ENCODE measurements at places on chromosomes 3 and 15. TPM values are rescaled to one million over a fixed set of nuclear protein-coding genes. Genes with fewer than 3 reads are reported as not detected.

SLC9C1 gene
- total RNA-seq, result 0.43 TPM

DUOXA2 gene
- not detected for total RNA-seq

MB21D2 gene
- 5.1 TPM for total RNA-seq

PPP1R14D gene
- not detected for total RNA-seq

PP2D1 gene
- total RNA-seq, result not detected

ITIH4 gene
- total RNA-seq, result 2.5 TPM

POLR2H gene
- 54.1 TPM for total RNA-seq

GOLGA8S gene
- total RNA-seq, result 0.10 TPM

FURIN gene
- 108 TPM for total RNA-seq

RYR3 gene
- total RNA-seq, result 0.07 TPM
